ENCODE measurements at places on chromosomes 5 and 9.

DNA sequence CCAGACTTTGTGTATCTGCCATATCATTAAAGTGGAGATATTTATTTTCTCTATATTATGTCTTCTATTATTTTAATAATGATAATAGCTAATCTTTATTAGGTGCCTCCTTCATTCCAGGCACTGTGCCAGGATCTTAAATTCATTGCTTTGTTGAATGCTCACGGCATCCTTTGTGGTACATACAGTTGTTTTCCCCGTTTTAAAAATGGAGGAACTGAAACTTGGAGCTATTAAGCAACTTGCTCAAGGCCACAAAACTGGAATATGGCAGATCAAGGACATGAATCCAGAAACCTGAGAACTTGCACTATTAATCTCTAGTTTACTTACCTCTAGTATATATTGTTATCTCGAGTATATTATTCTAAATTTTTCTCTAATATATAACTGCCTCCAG, 41.5 kb upstream of the PPP3R2 start:
- DNase-seq: no peak

DNA sequence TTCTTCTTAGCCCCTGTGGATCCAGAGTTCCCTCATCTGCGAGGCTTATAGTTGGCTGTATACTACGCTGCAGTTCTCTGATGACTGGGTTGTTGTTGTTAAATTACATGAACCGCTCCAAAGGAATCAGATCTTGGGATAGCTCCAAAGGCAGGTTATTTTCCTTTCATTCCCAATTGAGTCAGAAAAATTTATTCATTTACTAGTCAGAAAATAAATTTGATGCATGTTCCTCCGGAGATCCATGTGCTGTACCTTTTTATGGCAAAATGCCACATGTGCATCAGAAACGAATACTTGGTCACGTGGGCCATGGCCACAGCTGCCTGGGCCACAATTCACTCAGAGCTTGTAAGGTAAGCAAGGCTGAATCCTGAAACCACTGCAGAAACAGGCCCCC, 304.0 kb downstream of the NR2F1-AS1 start:
- no peak for DNase-seq

DNA sequence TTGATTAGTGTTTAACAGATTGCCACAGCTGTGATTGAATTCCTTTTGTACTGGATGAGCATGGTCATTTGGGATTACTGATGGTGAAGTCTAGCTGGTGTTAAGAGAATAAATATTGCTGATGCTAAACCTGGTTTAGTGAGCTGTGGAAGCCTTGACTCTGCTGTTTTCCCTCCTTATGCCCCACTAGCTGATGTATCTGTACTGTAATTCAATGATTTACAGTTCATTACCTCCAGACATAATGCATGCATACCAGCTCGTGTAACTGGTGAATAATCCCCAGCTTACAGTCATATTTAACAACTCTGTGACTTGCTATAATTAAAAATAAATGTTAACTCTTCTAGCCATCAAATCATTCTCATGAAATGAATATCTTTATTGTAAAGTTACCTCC, 1.7 kb upstream of the CMYA5 start:
- no peak for DNase-seq

- DNase-seq: no peak
These were observed 328.9 kb downstream of the NR2F1-AS1 start for GRCh38 chr5:93252165-93252564.

DNA sequence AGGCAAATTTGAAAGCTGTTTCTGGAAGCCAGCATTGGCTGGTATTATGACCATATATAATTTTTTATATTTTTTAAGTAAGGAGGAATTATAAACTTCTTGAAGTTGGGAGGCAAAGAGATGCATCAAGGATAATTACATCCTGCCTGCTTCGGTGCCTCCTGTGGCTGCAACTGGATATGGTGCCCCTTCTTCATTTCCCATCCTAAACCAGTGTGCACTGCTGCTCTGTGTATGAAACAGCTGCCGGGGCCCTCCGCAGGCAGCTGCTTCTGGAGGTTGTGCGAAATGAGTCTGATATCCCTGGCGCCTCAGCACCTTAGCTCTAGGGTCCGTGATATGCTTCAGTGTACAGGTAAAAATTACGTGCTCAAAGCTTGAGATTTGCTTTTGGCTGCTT, 304.2 kb downstream of the ENC1 start:
- DNase-seq: no peak
